ENCODE measurements at places on chromosomes 6 and 20. TPM values are rescaled to one million over a fixed set of nuclear protein-coding genes. Genes with fewer than 3 reads are reported as not detected.

Gene SRMS
- not detected for polyA plus RNA-seq

DNA sequence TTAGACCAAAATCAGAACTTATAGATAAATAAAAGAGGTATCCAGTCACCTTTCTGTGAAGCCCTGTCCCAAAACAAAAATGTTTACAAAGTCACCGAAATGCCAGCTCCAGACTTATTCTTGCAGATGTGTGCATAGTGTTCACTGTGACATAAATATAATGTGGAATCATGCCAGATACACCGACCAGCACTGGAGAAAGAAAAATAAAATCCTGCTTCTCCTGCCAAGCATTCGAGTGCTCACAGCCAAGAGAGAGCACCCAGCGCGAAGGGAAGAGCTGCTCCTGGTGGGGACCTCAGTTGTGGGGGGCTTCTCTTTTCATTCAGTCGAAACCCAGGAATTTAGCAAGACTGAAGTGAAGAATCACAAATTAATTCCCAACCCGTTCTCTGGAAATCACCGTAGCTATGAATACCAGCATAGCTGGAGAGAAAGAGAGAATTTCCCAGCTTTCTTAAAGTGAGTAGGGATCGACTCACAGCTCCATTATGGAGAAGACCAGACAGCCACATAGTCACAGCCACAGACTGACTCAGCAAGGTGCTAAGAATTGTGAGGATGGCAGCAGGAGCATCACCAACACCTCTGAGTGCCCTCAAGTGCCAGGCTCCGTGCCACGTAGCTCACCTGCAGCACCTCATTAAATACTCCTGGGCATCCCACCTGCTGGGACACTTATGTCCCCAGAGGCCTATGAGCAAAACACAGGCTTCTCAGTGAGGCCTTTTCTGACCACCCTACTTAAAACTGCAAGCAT is 33.2 kb downstream of the BFSP1 start:
- no peaks in the 10 kb centered on the region for H3K27me3 ChIP-seq
- no peaks in the 10 kb centered on the region for H3K36me3 ChIP-seq
- no peak overlapping the region for H3K27ac ChIP-seq
- H3K4me3 ChIP-seq: no peak overlapping the region

Gene SLC24A3
- 0.49 TPM for polyA plus RNA-seq

Gene PGC
- 1.5 TPM for polyA plus RNA-seq

Gene SLC35D3
- 0.91 TPM for polyA plus RNA-seq

DNA sequence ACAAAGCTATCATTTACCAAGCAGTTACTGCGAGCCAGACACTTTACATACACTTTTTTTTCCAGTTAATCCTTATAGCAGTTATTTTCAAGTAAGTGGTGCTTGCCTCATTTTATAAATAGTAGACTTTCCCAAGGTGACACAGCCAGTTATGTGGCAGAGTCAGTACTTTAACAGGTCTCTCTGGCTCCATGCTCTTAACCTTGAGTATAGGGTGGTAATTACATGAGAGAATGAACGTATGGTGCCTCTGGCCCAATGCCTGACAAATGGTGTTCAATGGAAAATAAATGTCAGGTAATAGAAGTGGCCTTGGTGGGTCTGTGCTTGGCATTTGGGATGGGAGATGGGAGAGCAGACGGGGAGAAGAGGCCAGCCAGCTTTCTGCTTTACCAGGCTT is 316.3 kb downstream of the SLC35F1 start:
- H3K36me3 ChIP-seq: no peaks in the 10 kb centered on the region
- no peak overlapping the region for H3K27ac ChIP-seq
- no peaks in the 10 kb centered on the region for H3K27me3 ChIP-seq
- no peak for DNase-seq
- no peaks in the 10 kb centered on the region for H3K4me1 ChIP-seq

DNA sequence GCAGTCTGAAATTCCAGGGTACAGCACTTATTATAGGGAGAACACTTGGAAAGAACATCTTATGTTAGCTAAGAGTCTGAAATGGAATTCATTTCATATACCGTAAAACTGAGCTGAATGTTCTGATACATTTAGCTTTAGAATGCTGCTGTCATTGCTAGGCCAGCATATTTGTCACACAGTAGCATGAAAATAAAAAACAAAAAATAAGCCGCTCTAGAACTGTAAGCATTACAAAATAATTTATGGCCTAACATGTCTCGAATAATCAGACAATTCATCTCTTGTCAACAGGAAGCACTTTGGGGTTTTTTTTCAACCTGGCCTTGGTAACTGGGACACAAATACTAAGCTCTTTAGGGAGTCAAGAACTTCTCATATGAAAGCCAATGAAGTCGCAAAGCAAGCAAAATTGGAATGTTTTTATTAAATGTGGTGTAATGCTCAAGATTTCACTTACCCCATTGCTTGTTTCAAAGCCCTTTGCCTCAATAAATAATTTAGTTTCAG is 115.7 kb downstream of the PHACTR1 start:
- H3K27me3 ChIP-seq: no peaks in the 10 kb centered on the region
- no peaks in the 10 kb centered on the region for H3K36me3 ChIP-seq
- H3K27ac ChIP-seq: no peak overlapping the region
- H3K4me3 ChIP-seq: no peak overlapping the region
- DNase-seq: no peak

Gene LHFPL5
- 3.3 TPM for polyA plus RNA-seq

DNA sequence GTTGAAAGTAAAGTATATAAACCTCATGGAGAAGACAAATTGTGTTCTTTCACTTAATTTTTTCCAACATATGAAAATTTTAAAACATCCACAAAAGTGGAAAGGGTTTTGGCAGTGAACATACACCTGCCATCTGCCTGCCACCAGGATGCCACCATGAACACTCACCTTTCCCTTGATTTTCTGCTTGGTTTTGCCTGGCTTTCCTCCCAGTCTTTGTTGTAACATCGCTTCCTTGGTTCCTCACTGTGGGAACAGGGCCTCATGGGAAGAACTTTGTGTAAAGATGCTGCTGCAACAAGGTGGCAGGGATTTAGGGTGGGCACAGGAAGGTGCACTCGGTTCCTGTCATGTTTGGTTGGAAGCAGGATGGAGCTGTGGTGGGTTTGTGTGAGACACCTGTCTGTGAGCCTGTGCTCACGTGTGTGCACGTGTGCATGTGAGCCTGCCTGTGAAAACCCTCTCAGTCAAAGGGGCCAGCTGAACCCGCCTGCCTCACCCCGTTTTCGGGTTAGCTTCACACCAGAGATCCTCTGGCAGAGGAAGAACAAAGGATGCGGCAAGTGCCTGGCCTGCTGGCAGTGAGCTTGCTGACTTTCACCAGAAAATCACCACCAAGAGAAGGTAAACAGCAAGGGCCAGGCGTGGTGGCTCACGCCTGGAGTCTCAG is 11.0 kb upstream of the RBM38 start:
- no peak overlapping the region for H3K27ac ChIP-seq
- H3K4me3 ChIP-seq: no peak overlapping the region
- no peaks in the 10 kb centered on the region for H3K4me1 ChIP-seq

DNA sequence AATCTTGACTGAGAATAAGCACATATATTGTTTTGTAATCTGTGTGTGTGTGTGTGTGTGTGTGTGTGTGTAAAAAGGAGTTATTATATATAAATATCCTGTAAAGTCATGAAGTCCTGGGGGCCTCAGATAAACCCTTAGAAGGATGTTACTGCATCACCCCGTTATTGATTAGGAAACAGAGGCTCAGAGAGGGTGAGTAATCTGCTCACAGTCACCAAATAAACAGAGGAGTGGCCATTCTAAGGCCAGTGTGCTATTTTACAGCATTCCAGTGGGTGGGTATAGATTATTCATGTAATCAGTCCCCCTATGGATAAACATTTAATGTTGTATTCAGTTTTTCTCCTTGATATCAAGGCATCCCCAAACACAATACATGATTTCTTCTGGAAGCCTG is 87.1 kb downstream of the CDC5L start:
- no peaks in the 10 kb centered on the region for H3K27me3 ChIP-seq
- no peaks in the 10 kb centered on the region for H3K4me1 ChIP-seq
- no peak overlapping the region for H3K4me3 ChIP-seq

GRCh38 chr6:38323216-38323615 is 316.5 kb downstream of the BTBD9 start:
- no peak overlapping the region for H3K27ac ChIP-seq
- H3K4me3 ChIP-seq: no peak overlapping the region
- no peaks in the 10 kb centered on the region for H3K36me3 ChIP-seq
- no peak for DNase-seq

GRCh38 chr6:34900321-34901031 is 11.4 kb downstream of the ANKS1A start:
- DNase-seq: no peak
- H3K4me3 ChIP-seq: no peak overlapping the region
- peaks cover 10% of the 10 kb centered on the region for H3K4me1 ChIP-seq

Gene SH3BGRL2
- 11.7 TPM for polyA plus RNA-seq

Gene HLA-F
- 30.1 TPM for polyA plus RNA-seq

- no peak for DNase-seq
- no peak overlapping the region for H3K4me3 ChIP-seq
- no peaks in the 10 kb centered on the region for H3K36me3 ChIP-seq
- H3K27ac ChIP-seq: no peak overlapping the region
Measured at GRCh38 chr6:71072508-71072907, 115.6 kb upstream of the B3GAT2 start.

Gene TP53TG5
- not detected for polyA plus RNA-seq

Gene ANKRD6
- 7.8 TPM for polyA plus RNA-seq

Gene FAXC
- polyA plus RNA-seq: 6.3 TPM

Gene COL19A1
- 0.19 TPM for polyA plus RNA-seq

- no peaks in the 10 kb centered on the region for H3K4me1 ChIP-seq
- no peak overlapping the region for H3K27ac ChIP-seq
- H3K4me3 ChIP-seq: no peak overlapping the region
- no peaks in the 10 kb centered on the region for H3K36me3 ChIP-seq
Measured at GRCh38 chr6:131924881-131925474, 26.2 kb downstream of the CCN2 start.

- H3K4me3 ChIP-seq: no peak overlapping the region
- no peaks in the 10 kb centered on the region for H3K36me3 ChIP-seq
- H3K27me3 ChIP-seq: no peaks in the 10 kb centered on the region
- no peak overlapping the region for H3K27ac ChIP-seq
Measured at GRCh38 chr6:107554326-107554725, 64.4 kb downstream of the SOBP start.

GRCh38 chr6:169415179-169415578 is 161.5 kb upstream of the THBS2 start:
- H3K36me3 ChIP-seq: no peaks in the 10 kb centered on the region
- DNase-seq: no peak
- no peak overlapping the region for H3K4me3 ChIP-seq
- no peaks in the 10 kb centered on the region for H3K27me3 ChIP-seq
- H3K27ac ChIP-seq: no peak overlapping the region

DNA sequence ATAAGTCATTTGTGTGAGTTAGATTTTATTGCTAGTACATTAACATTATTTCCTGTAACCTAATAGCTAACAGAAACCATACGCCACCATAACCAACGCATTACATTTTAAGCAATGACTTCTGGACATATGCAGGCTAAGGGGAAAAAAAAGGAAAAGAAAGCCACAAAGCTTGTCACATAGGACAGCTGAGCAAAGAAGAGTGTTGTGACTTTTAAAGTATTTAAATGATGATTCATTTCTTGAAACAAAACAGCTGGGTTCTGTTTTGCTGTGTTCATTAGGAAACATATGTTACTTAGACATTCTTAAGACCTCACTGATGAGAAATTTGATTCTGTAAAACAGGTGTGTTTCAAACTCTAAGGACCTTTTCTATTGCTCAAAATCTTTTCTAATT is 171.4 kb downstream of the COL9A1 start:
- DNase-seq: no peak
- H3K36me3 ChIP-seq: no peaks in the 10 kb centered on the region

- no peak for DNase-seq
- no peaks in the 10 kb centered on the region for H3K27me3 ChIP-seq
- no peaks in the 10 kb centered on the region for H3K36me3 ChIP-seq
- H3K27ac ChIP-seq: no peak overlapping the region
Measured at GRCh38 chr20:32494483-32495216, 90.5 kb downstream of the NOL4L start.

Gene IER3
- 99.4 TPM for polyA plus RNA-seq

DNA sequence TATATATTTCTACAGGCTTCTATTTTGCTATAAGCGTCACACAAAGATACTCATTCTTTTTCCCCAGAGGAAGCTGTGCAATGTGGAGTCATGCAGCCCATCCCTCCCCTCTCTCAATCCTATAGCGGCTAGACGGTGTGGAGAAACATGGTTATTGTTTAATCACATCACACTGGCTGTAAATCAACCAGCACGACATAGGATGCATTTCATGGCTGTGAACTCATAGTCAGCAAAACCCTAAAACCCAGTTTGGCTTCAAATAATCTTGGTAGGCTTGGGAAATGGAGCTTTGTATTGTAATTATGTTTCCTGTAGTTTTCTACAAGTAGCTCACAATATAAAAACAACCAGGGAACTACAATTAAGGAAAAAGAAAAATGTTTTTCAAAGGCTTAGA is 16.8 kb downstream of the FOXC1 start:
- no peaks in the 10 kb centered on the region for H3K4me1 ChIP-seq
- no peak overlapping the region for H3K4me3 ChIP-seq
- H3K36me3 ChIP-seq: no peaks in the 10 kb centered on the region
- H3K27me3 ChIP-seq: no peaks in the 10 kb centered on the region

Gene PSMB8
- 35.2 TPM for polyA plus RNA-seq

Gene GGTLC1
- 0.33 TPM for polyA plus RNA-seq

DNA sequence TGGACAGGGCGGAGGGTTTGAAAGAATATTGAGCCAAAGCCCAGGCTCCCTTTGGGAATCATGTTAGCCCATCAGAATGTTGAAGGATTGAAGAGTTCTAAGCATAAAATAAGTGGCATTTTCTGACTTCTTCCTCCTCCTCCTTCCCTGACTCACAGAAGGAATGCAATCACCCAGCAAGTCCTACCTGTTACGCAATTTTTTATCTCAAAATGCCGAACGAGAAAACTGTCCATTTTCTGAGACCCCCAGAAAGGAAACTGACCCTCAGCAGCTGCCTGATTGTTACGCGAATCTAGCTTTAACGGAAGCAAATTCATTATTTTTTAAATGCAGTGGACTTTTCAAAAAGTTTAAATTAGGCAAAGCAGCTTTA is 4.7 kb upstream of the DNAJC5 start:
- H3K27me3 ChIP-seq: no peaks in the 10 kb centered on the region
- no peaks in the 10 kb centered on the region for H3K4me1 ChIP-seq
- peaks cover 25% of the 10 kb centered on the region for H3K36me3 ChIP-seq
- no peak for DNase-seq

DNA sequence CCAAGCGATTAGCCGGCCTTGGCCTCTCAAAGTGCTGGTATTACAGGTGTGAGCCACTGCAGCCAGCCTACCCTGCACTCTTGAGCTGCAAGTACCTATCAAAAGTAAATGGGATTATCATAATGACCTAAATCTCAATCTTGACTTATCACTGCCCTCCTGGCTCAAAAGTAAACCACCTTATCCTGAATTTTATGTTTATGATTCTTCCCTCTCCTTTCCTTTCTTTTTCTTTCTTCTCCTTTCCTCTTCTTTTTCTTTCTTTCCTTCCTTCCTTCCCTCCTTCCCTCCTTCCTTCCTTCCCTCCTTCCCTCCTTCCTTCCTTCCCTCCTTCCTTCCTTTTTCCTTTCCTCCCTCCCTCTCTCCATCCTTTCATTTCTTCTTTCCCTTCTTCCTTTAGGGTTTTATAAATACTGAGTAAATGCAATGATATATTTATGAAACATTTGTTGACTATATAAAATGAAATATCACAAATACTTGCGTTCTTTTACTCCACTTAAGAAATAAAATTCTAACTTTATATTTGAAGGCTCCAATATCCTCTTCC is 21.0 kb downstream of the SPATS1 start:
- no peaks in the 10 kb centered on the region for H3K36me3 ChIP-seq
- H3K27me3 ChIP-seq: no peaks in the 10 kb centered on the region
- no peaks in the 10 kb centered on the region for H3K4me1 ChIP-seq
- no peak overlapping the region for H3K27ac ChIP-seq

Gene PROKR2
- not detected for polyA plus RNA-seq

GRCh38 chr6:63816982-63817436 is 181.4 kb downstream of the PHF3 start:
- no peak overlapping the region for H3K27ac ChIP-seq
- no peak for DNase-seq
- no peak overlapping the region for H3K4me3 ChIP-seq
- H3K4me1 ChIP-seq: no peaks in the 10 kb centered on the region
- no peaks in the 10 kb centered on the region for H3K36me3 ChIP-seq
